Heart left ventricle (tissue), 16 donors: ENCODE measurements at places on chromosomes 2 and 18.

- DNase-seq = no peak
Measured at GRCh38 chr18:9594823-9595596, 19.3 kb downstream of the PPP4R1 start.

DNA sequence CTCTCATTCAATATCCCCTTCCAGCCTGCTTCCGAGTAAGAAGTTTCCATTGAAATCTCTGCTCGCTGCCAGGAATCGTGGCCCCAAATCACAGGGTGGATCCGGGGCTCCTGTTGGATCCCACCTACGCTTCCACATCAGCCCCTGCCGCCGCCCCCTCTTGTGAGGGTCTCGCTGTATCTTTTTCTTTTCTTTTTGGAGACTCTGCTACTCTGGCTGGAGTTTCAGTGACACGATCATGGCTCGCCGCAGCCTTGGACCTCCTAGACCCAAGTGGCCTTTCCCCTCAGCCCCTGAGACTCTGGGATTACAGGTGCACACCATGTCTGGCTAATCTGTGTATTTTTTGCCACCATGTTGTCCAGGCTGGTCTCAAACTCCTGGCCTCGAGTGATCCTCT lies 246.8 kb upstream of the PXDN start:
- no peak for DNase-seq

- DNase-seq = no peak
Measured at GRCh38 chr2:218444692-218445357, 25.9 kb downstream of the VIL1 start.

- DNase-seq = no peak
Measured at GRCh38 chr2:143550500-143550899, 421.3 kb downstream of the ARHGAP15 start.

DNA sequence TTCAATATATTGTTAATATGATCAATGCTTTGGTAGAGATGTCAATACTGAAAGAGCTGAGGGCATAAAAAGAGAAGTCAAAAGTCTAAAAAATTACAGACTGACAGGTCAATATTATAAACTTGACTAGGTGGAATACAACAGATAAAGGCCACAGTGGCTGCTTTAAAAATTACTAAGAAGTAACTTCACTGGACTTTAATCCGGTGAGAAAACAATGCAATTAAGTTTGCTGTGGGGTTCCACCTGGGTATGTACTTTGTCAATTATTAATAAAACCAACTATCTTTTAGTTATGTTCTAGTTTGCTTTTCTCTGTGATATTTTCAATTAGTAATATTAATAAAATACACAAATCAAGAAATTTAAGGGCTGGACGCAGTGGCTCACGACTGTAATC lies 44.7 kb downstream of the RAPH1 start:
- no peak for DNase-seq

- DNase-seq = no peak
Measured at GRCh38 chr2:64930258-64930671, 58.9 kb upstream of the SLC1A4 start.

GRCh38 chr2:40341198-40341597 lies 110.7 kb downstream of the SLC8A1 start:
- no peak for DNase-seq

GRCh38 chr2:241064008-241064801 lies 37.9 kb downstream of the MTERF4 start:
- DNase-seq = no peak

- peak; percentile 64 for DNase-seq
Measured at GRCh38 chr2:128325611-128326181, 7.0 kb upstream of the HS6ST1 start.

DNA sequence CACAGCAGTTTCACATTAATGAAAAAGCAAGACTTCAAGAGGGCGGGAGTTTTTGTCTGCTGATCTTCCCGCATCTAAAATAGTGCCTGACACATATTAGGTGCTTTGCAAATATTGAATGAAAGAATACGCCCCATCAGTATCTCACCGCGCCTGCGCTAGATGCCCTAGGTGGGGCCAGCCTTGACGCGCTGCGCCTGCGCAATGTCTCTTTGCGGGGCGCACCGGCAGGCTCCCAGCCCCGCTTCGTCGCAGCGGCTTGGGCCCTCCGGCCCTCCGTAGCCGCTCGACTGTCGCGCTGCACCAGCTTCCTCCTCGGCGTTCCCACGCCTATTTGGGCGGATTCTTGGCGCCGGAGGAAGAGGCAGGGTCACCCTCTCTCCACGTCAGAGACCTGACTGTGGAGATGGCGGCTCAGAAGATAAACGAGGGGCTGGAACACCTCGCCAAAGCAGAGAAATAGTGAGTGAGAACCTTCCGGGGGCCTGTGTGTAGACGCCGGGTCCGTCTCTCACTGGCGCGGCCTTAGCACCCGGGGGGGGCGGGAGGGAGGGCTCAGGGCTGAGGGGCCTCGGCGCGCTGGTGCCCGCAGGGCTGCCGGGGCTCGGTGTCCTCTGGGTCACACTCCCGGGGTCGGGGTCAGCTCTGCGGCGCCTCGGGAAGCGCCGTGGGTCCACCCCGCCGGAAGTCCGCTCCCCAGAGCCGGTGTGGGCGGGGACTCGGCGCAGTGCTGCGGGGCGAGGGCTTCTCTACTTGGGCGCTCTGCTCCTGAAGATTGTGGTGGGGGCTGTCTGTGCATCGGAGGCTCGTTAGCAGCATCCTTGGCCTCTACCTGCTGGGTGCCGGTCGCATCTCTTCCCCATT lies at the start of gene NAPG:
TSS of gene NAPG (plus strand) at position 331 of the 864 bp plus-strand sequence. CDS start at position 407, 76 bp downstream.
- peak; percentile 94 for DNase-seq

DNA sequence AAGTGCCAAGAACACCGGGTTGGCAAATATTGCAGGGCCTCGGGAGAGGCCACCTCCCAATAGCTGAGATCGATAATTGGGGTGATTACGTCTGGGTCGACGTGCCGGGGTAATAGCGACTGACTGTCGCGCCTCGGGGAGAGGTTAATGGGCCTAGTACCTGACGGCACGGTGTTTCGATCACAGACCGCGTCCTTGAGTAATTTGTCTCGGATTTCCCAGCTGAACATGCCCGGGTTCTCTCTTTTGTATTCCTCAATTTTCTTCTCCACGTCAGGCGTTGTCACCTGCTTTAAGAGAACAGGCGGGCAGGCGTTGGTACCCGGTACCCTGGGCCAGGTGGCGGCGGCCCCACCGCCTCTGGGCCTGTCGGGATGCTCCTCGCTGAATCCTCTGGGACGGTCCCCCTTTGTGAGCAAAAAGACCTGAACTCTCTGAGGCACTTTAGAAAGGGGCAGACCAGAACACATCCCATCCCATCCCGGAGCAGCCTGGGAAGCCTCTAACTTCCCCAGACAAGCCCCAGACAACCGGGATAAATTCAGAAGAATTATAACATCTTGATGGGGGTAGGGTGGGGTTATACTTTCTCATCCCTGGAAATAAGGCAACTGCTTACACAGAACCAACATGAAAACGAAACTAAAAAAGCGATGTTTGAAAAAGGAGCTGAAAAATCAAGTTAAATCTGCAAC lies 3.3 kb downstream of the PAX3 start:
- no peak for DNase-seq

- DNase-seq = no peak
Measured at GRCh38 chr2:205883965-205884364, 201.7 kb downstream of the NRP2 start.

DNA sequence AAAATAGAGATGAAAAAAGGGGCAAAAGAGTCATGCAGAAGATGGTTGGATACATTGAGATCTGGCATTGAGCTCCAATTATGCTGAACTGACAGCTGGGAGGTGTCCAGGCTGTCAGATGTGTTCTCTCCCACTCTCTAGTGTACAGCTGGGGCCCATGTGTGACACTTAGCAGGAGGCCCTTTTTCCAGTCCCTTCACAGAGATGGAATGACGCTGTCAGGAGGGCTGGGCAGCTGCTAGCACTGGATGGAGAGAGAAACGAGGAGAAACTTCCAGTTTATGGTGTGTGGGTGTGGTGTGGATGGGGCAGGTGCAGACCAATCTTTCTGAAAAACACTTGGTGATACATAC lies 437.7 kb upstream of the HS6ST1 start:
- DNase-seq = peak; percentile 57

DNA sequence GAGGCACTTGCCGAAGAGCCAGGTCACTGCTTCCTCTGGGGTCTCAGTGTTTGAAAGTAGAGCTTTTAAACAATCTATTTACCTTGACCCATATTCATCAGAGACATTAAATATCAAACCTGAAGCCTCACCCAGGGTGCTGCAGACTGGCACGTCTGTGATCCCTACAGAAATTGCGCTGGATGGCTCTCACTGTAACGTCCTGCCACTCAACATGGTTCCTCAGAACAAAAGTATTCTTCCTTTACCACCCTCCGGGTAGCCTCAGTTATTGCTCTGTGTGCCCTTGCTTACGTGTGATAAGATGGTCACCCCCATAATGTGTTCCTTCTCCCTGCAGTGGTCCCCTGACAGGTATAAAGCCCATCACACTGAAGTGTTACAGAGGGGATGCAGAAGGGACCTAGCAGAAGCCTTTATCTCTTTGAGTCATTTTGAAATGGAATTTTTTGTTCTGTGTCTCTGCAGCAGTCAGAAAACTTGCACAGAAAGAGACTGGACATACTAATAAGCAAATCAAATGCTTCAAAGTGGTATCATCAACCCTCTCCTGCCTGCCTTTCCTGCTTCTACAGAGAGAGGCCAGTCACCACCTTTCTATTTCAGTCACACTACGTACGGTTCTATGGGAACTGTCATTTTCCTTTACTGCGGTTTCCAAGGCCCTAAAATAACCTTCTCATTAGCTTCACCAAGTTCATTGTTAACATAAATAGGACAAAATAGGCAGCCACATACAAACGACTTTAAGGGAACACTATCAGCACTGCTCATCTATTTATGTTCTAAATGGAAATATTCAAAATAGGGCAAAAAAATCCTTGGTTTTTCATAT lies 86.8 kb downstream of the METTL8 start:
- DNase-seq = no peak
